ENCODE measurements at places on chromosomes 5 and 9. TPM values are rescaled to one million over a fixed set of nuclear protein-coding genes. Genes with fewer than 3 reads are reported as not detected.

CENPK gene
- 0.99 TPM for total RNA-seq

SEMA5A gene
- 25.3 TPM for total RNA-seq

N4BP3 gene
- 2.7 TPM for total RNA-seq

TMEM232 gene
- total RNA-seq, result 2.9 TPM

ANKH gene
- total RNA-seq, result 166 TPM

NIPAL4 gene
- not detected for total RNA-seq
